ENCODE measurements at places on chromosomes 5 and 9.

DNA sequence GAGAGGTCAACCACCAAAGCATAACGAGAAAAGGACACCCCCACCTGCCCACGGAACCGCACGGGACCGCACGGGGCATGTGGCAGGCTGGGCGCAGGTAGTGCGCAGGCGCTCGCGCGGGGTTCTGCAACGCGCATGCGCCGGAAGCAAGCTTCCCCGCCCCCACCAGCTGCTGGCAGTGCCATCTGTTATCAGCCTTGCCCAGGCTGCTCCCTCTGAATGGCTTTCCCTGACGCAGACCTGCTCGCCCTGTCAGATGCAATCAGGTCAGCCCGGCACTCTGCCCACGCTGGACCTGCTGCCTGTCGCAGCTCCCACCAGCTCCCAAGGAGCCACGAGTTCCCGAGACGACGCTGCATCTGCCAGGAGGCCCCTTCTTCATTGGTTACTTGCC lies 22.8 kb downstream of the PTCH1 start:
- no peak for DNase-seq

GRCh38 chr5:113118298-113118697 lies 141.7 kb downstream of the DCP2 start:
- DNase-seq = no peak

GRCh38 chr9:92976431-92976830 lies 29.1 kb downstream of the FGD3 start:
- no peak for DNase-seq

- DNase-seq = no peak
These were observed 32.9 kb upstream of the GOLGA1 start for GRCh38 chr9:124973807-124974206.

DNA sequence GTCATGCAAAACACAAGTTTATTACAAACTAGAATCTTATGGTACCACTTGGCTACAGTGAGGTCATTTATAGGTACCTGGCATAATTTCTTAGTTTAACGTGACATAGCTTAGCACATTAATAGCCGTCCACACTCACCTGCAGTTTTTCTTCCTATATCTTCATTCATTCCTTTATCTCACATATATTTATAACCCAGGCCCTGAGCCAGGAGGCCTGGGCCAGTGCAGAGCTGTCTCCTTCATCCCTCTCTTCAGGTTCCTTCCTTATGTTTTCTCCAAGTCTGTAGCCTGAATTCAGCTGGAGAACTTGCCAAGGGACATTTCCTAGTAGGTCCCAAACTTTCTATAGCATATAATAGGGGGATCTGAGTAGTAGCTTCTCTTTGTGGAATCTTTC lies 367.9 kb upstream of the SGCD start:
- DNase-seq = no peak

- DNase-seq = no peak
These were observed 74.1 kb downstream of the SERINC5 start for GRCh38 chr5:80181618-80182211.

- no peak for DNase-seq
These were observed 149.5 kb downstream of the ADAMTSL1 start for GRCh38 chr9:18623221-18624079.

- no peak for DNase-seq
These were observed 137.5 kb downstream of the MAT2B start for GRCh38 chr5:163642904-163643303.

All from renal cortex interstitium (tissue), 15 donors.